ENCODE measurements at places on chromosomes 2 and 18.

- DNase-seq: no peak
Measured at GRCh38 chr2:138079976-138080375, 115.7 kb downstream of the HNMT start.

- no peak for DNase-seq
Measured at GRCh38 chr18:68830256-68831045, 32.6 kb downstream of the CCDC102B start.

DNA sequence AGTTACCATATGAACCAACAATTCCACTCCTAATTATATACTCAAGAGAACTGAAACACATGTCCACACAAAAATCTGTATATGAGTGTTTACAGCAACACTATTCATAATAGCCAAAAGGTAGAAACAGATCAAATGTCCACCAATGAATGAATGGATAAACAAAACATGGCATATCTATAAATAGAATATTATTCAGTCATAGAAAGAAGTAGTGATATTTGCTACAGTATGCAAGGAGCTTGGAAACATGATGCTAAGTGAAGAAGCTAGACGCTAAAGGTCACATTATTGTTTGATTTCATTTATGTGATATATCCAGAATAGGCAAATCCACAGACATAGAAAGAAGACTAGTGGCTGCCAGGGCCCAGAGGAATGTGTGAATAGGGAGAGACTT is 92.0 kb downstream of the RTTN start:
- DNase-seq: no peak

DNA sequence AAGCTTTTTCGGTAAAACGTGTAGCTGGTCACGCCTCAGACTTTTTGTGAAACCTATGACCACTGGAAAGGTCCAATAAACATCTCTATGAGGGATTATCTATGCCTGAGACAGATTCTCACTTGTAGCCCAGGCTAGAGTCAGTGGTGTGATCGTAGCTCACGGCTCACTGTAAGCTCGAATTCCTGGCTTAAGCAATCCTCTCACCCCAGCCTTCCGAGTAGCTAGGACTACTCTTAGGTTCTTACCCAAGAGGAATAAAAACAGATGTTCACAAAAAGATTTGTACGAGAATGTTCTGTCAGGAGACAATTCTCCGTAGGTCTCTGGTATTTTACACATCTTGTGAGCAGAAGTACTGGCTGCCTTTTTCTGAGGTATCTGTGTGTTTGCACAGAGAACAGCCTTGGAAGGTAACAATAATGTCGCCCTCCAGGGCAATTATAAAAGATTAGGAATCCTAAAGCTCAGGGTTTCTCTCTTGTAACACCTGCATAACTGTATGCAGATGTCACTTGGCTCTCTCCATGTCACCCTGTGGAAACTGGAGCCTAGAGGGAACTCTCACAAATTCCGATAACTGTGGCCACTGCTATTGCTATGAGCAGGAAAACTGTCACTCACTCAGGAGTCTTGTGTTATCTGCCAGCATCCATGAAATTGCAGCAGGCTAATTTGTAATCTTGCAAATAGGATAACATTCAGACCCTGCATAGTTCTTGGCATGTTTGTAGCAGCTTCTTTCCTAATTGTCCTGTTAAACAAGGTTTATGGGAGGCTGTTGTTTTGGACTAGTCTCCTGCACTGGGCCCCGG is 25.5 kb upstream of the RALBP1 start:
- DNase-seq: no peak

- DNase-seq: no peak
Measured at GRCh38 chr2:226366920-226367319, 432.7 kb downstream of the IRS1 start.

- no peak for DNase-seq
Measured at GRCh38 chr2:9031246-9031645, 27.8 kb upstream of the MBOAT2 start.

DNA sequence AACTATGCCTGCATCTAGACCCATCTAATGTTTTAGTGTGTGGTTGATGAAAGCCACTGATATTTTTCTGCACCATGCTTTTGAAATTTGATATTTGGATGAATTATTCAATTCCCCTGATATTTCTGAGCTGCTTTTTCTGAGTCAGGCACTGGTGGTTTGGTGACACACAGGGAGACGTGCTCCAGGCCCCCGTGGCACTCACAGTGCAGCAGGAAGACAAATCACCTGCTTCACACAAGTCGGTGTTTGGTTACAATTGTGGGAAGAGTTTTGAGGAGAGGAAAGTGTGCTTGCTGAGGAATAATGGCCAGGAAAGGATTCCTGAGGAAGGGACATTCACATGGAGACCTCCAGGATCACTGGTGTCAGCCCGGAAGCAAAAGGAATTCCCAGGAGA is 179.7 kb downstream of the ACKR3 start:
- no peak for DNase-seq

DNA sequence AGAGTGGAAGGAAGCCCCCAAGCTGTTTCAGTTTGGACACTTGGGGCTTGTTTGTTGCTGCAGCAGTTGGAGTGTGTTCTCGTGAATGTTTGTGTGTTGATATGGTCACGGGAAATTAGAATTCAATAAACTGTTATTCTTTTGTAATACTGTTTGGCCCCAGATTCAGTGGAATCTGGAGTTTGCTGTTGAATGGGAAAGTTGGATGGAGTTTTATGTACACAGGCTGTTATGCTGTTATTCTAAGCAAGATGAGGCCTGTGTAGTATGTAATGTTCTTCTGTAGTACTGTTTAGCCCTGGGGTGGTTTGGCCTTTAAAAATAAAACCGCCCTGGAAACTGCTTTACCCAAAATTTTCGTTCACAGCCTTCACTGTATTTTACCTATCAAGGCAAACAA is 810.4 kb upstream of the HS6ST1 start:
- no peak for DNase-seq

DNA sequence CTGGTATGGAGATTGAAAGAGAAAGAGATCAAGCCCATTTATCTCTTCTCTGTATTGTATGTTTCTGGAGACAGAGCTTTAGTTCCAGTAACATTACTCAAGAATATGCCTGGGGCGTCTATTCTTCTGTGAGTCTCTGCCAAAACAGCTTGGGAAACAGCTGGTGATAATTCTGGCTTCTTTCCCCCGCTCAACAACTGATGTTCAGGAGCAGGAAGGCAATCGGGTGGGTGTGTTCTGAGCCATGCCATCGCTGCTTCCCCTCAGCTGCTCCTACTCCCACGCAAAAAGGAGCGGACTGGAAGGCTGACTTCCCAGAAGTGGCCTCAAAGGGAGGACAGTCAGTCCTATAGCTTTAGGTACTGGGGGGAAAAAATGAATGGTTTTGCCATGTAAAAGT is 695.1 kb downstream of the PLCL1 start:
- DNase-seq: no peak

DNA sequence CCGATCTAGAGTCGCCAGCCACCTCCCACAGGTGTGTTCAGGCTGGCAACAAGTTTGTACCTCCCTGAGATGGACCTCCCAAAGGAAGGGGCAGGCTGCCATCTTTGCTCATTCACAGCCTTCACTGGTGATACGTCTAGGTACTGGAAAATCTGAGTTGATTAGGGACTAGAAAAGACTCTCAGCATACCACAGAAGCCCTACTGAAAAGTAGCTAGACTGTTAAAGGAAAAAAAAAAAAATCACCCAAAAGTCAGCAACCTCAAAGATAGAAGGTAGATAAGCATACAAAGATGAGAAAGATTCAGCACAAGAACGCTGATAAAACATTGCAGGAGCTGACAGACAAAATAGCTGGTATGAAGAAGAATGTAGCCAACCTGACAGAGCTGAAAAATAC is 128.6 kb upstream of the WDR75 start:
- no peak for DNase-seq

- DNase-seq: no peak
Measured at GRCh38 chr2:174683392-174683759, 80.9 kb downstream of the CHRNA1 start.

- DNase-seq: no peak
Measured at GRCh38 chr2:73997813-73998212, 13.1 kb downstream of the TET3 start.

- no peak for DNase-seq
Measured at GRCh38 chr2:43075054-43075593, 151.3 kb downstream of the ZFP36L2 start.

- DNase-seq: peak; percentile 19
Measured at GRCh38 chr2:8408560-8409460, 273.0 kb upstream of the ID2 start.

- no peak for DNase-seq
Measured at GRCh38 chr2:191145769-191146471, 4.9 kb downstream of the STAT4 start.

- DNase-seq: no peak
Measured at GRCh38 chr18:63142594-63143225, 176.9 kb downstream of the BCL2 start.

DNA sequence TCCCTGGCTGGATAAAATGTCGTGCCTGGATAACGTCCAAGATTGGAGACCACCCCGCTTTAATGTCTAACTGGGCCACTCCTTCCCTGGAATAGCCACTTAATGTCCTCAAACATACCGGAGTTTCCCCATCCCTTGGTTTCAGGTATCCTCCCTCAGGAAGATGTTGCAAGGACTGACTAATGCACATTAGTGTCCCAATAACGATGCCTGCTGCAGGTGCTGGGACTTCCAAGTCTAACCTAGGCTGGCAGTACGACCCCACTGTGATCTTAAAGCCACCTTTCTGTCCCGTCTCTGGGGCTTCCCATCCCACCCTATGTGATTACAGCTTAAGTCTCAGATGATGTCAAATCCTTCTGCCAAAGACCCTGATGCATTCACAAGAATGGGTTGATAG is 1.1 kb upstream of the ATP6V1C2 start:
- no peak for DNase-seq

DNA sequence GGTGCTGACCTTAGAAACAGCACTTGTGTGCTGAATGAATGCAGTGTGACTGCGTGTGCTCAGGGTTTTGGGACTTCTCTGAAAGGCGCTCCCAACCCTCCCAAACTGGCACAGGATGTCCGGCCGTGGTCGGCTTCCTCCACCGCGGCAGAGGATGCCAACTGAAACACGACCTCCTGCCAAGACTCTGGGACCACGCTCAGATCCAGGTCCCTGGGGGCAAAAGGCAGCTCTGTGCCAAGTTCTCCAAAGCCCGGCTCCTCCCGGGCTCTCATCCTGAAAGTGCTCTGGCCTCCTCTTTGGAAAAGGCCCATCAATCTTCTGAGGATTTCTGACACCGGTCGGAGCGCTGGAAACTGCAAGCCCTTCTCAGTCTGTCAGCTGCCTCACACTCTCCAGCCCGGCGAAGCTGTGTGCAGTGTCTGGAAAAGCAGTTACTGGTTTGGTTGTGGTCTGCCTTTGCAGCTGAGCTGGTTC is 32.3 kb upstream of the ZBTB7C start:
- no peak for DNase-seq

GRCh38 chr2:49332415-49332814 is 178.1 kb upstream of the FSHR start:
- DNase-seq: no peak

DNA sequence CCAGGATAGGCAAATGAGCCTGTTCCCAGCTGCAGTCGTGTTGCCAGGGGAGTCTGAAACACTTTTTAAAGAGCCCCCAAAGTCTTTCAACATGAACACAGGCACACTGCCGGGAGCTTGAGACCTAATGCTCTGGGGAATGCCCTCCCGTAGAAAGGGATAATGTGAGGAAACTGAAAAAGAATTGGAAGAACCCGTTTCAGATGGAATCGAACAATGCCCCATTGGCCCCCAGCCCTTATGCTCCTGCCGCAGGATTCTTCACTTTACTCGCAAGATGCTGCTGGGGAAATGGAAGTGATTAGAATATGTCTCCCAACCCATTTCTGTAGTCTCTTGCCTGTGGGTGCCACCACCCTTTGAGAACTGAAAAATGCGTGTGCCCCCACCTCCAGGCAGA is 136.3 kb upstream of the GATA6 start:
- no peak for DNase-seq

- DNase-seq: no peak
Measured at GRCh38 chr2:37819186-37819585, 105.9 kb upstream of the RMDN2 start.

DNA sequence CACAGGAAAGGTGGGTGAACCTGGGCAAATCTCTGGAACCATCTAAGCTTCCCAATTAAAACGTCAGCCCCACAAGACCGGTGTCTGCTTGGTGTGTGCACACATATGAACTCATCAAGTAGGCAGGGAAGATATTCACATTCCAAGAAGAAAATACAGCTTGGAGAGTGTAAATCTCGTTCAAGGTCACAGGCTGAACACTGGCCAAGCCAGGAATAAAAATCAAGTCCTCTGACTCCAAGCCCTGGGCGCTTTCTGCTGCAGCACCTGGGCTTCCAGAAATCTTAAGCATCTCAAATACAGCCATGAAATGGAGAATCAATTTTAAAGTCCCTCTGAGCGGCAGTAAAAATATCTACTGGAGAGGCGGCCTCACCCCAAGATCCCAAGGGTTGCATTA is 150.9 kb downstream of the TWIST2 start:
- no peak for DNase-seq

GRCh38 chr2:159155320-159155719 is 131.2 kb downstream of the WDSUB1 start:
- DNase-seq: no peak

DNA sequence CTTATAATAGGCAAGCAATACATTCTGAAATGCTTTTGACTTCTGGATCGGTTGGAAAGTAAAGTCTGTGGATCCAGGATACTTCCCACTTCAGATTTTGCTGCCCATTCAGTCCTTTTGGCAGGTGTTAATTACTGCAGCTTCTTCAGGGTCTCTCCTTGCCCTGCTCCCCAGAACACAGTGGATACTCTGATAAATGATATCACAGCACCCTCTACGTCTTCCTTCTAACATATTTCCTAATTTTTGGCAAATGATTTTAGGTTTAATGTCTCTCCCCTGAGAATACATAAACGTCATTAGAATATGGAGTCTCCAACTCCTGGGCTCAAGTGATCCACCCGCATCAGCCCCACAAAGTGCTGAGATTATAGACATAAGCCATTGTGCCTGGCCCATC is 249.8 kb downstream of the NYAP2 start:
- no peak for DNase-seq

DNA sequence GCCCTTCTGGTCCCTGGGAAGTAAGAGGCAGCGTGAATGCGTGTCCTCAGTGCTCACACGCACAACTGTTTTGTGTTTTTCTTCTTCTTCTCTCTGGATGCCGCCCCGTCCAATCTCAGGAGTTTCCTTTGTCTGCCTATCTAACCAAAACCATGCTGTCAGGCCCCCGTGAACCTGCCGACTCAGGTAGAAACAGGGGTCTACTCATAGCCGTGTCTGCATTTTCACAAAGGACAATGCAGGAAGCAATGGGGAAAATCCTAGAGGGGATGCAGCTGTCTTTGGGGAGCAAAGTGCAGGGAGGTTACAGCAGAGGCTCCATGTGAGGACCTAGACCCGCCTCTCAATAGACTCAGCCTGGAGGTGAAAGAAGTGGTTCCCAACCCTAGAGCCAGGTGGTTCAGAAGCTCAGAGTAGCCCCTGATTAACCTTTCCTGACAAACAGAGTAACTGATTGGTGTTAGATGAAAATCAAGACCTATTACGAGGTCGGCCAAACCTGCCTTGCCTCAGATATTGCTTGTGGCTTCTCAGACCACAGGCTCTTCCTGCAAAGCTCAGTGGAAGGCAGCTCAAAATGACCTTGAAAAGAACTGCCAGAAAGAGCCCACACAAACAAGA is 49.3 kb downstream of the CD226 start:
- DNase-seq: peak; percentile 31

Measured in activated effector memory CD4-positive, alpha-beta T cell treated with Interleukin-2 at 50 U/mL for 16 hours (primary cell).